Cardiac fibroblast (primary cell): ENCODE measurements at places on chromosomes 13 and 19.
A peak's percentile ranks its signal among the peaks of the same experiment; 100 is the strongest.

DNA sequence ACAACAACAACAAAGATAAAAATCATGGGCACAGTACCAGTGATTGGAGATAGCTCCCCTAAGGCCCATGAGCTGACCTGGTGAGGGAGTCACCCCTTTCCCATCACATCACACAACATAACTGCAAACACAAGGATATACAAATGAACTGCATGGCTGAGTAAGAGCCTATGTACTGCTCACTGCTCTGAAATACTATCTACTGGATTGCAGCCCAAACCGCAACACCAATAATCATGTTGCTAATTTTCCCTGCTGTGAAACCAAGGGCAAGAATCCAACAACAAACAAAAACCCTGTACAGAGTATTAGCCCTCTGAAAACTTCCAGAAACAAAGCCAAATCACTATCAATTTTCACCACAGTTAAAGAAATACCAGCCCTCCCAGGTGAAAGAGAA is 1893.2 kb downstream of the PCDH9 start:
- no peak for DNase-seq

DNA sequence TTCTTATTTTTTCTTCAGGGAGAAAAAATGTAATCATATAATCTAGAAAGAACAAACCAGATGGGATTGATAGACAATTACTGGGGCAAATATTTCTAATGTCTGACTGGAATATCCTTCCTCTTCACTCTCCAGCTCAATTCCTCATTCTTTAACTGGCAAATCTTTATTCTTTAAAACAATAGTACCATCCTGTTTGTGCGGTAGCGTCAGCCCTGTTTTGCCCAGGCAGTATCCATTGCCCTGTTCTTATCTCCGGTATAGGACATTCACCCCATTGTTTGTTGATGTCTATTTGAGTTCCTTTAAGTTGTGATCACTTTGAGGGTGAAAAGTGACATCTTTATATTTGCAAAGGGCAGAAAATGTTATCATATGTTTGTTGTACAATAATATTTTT is 185.4 kb downstream of the POSTN start:
- DNase-seq = no peak

- DNase-seq = no peak
Observed at GRCh38 chr13:78103936-78104335, 185.3 kb upstream of the EDNRB start.

- DNase-seq = peak; percentile 43
Observed at GRCh38 chr19:19460258-19460731, 54.8 kb downstream of the GATAD2A start.

GRCh38 chr13:109737046-109737573 is 49.3 kb downstream of the IRS2 start:
- no peak for DNase-seq

GRCh38 chr19:46431824-46432223 is 3.1 kb upstream of the PNMA8C start:
- DNase-seq = no peak

DNA sequence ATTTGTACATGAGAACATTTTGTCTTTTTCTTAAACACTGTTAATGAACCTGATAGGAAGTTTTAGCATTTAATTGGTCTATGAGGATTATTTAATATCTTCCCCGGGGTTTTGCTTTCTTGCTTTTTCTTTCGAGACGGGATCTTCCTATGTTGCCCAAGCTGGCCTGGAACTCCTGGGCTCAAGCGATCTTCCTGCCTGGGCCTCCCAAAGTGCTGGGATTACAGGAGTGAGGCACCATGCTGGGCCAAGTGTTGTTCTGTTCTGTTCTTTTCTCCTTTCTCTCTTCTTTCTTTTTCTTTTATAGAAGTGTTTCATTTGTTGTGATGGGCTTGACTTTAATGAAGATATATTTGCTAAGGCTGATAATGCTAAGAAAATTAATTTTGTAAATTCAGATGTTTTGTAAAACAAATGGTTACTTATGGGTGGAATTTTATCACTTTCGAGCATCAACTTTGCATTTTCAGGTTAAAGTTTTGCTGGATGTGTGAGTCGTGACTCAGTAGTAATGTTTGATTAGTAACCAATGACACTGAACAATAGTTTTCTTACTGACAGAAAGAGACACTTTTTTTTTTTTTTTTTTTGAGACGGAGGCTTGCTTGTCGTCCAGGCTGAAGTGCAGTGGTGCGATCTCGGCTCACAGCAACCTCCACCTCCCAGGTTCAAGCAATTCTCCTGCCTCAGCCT is 2.2 kb downstream of the PAN3 start:
- no peak for DNase-seq

DNA sequence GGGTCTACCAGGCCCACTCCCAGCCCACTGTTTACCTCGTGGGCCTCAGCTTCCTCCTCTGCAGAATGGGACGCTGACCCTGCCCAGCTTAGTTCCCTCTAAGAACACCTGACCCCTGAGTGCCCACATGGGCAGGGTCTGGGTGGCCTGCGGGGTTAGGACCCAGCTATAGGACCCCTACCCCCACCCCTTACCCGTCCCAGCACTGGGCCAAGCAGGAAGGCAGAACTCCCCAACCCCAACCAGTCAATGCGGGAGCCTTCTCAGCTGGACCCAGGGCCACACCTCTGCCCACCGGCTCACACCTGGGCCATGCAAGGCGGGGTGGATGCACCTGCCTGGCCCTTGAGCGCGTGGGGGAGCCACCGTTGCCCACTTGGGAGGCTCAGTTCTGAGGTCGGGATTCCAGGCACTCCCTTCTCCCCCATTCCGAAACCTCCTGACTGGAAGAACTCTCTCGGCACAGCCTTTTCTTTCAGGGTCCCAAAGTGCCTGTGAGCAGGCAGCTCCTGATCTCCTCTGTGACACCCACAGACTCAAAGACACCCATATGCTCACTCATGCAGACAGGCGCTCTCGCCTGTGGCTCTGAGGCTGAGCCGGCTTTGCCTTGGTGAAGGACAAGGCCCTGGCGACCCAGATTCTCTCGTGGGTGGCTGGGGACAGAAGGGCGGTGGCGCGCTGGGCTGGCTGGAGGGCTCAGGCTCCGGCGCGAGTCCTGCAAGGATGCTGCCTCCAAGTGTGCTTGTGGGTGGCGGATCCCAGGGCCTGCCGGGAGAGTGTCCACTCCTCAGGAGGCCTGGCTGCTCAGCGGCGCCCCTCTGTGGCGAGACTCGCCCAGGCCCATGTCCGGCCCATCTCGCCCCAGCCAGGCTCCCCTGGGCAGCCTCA is 27.9 kb upstream of the PARP4 start:
- peak; percentile 26 for DNase-seq

GRCh38 chr13:20571676-20572075 is 4.7 kb downstream of the IFT88 start:
- no peak for DNase-seq
